Hippocampal formation (tissue), 2 donors: ENCODE measurements at places on chromosomes 5 and 9.

DNA sequence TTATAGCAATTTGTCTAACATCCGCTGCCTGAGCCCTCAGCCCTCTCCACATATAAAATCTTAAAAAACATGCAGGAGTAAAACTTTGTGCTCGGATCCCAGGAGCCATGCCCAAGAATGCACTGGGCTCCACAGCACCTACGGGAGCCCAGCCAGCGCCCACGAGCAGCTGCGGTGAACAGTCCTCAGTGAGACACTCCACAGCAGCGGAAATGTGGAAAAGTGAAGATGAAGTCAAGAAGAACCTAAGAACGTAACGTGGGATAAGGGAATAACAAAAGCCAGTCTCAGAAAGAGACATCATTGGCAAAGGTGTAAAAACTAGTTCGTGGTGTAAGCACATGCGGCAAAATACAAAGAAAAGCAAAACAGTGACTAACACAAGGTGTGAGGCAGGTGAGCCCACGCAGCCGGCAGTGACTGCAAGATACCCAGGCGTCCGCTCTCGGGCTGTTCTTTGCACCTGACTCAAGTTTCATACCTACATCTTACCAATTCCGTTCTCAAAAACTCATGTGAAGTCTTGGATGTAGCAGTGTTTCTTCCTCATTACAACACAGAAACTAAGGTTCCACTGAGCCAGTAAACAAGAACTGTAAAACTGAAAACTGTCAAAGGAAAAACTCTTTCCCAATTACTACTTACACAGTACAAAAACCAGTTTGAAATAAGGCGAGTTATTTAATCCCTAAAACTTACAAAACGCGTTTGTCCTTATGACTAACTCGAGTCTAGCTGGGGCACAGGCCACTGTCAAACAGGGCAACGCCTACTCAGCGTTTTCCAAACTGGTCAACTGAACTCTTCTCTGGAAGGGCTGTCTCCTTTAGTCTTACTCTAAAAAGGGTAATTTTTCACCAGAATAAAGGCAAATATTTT lies 1.7 kb downstream of the CAMSAP1 start:
- DNase-seq: no peak

GRCh38 chr9:114928671-114929070 lies 1.7 kb downstream of the TNFSF8 start:
- no peak for DNase-seq

DNA sequence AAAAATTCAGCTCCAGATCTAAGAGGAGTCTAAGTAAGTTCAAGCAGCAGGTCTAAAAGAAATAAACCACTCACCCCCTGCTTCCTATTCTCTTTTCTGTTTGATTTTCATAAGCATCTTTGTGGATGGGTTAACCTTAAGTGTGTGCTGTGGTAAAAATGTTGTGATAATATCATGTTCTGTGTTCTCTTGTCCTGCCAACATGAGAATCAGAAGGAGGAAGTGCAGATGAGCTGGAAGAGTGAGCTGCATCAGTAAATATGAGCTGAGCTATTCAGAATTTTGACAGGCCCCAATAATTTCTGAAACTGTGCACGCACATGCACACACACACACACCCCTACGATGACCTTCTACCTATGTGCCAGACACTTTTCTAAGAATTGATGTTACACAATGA lies 186.5 kb upstream of the ANKRD55 start:
- no peak for DNase-seq

DNA sequence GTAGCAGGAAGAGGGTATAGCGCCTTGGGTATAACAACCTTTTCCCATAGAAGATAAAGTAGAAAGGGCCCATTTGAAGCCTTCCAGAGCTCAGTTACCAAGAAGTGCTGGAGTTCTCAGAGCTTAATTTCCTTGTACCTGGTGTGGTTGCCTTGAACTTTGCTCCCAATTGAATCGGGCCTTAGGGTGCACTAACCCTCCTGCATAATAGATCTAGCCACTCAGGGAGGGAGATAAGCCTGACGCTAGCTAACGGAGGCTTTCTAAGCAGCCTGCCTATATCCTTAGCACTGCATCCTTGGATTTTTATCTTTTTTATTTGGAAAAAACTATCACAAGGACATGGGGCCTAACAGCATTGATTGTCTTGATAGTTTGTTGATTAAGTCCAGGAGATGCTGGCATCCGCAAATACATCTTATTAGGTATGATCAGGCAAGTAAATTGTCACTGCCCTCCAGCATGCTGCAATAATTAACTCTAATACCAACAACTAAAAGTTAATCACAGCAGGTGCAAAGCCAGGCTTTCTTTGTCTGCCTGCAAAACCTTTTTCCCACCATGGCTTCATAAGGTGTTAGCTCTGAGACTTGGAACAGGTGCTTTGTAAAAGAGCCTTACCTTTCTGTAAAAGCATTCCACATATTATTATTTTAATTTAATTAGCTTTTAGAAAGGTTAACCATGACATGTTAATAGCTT lies 199.4 kb downstream of the SREK1 start:
- DNase-seq: no peak

DNA sequence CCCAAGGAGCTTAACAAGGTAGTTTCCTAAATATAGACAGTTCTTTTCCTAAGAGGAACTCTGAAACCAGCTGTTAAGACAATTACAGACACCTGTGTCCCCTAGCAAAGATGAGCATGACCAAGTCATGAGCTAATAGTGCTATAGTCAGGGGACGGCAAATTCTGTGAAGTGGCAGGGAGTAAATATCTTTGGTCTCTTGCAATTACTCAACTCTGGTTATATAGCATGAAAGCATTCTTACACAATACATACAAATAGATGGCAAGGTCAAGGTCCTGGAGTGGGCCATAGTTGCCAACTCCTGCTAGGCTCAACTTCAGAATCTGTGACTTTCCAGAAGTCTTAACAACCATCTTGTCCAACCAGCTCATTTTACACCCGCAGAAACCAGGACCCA lies 103.7 kb downstream of the RFK start:
- DNase-seq: no peak

DNA sequence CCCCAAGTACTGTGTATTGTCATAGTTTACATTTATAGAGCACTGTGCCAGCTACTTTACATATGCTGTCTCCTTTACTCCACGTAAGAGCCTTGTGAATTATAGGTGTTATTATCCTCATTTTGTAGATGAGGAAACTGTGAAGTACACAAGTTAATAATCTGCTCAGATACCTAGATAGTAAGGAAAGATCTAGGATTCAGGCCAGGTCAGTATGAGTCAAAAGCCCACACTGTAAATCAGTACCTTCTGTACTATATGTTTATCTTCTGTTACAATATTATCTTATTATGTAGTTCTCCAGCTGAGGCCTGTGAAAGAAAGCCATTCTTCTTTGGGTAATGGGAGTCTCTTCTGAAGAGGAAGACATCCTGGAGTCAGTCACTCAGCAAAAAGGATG lies 72.4 kb upstream of the TLX3 start:
- DNase-seq: no peak

DNA sequence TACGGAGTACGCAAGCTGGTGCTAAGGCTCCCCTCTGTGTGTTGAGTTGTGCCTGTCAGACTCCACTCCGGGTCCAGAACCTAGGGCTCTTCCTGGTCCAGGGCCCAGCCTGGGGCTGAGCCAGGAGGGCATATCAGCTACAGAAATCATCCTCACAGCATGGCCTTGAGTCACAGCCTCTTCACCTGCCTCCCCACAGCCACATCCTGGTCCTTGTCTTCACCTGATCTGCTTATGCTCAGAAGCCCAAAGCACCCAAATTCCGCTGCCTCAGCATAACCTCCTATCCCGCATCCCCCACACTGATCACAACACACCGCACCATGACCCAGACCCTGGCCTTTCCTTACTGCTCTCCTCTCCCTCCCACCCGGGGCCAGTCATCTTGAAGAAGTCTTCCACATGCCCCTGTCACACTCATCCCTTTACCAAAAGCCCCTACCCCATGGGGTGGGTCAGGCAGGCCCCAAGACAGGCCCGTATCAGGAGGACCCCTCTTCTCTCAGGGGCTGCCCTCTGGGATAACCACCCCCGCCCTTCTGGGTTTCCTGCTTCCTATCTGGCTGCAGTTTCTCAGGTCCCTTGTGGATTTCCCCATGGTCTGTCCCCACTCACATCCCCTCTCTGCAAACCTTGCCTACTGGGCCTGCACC lies 1.3 kb upstream of the IL3 start:
- no peak for DNase-seq

DNA sequence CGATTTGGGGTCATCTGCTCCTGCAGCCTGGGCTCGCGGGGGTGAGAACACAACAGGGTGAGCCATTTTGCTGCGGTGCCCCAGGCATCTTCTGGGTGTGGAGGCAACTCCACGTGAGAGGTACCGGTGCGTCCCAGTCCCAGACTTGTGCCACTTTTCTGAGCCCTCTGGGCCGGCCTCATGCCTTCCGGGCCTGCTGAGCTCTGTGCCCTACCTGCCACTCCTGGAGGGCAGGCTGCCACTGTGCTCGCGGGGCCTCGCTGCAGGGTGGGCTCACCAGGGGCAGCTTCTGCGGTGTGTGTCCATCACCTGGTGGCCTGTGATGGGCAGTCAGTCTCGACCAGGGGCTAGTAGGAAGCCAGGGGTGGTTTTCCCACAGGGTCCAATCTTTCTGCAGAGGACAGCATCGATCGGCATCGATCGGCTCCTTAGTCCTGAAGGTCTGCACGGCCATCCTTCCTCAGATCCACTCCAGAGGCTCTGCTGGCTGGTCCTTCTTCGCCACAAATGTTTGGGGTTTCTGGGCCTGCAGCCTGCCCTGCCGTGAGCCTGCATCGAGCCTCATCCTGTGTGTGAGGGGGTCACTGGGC lies 22.6 kb downstream of the IRX4 start:
- DNase-seq: no peak

DNA sequence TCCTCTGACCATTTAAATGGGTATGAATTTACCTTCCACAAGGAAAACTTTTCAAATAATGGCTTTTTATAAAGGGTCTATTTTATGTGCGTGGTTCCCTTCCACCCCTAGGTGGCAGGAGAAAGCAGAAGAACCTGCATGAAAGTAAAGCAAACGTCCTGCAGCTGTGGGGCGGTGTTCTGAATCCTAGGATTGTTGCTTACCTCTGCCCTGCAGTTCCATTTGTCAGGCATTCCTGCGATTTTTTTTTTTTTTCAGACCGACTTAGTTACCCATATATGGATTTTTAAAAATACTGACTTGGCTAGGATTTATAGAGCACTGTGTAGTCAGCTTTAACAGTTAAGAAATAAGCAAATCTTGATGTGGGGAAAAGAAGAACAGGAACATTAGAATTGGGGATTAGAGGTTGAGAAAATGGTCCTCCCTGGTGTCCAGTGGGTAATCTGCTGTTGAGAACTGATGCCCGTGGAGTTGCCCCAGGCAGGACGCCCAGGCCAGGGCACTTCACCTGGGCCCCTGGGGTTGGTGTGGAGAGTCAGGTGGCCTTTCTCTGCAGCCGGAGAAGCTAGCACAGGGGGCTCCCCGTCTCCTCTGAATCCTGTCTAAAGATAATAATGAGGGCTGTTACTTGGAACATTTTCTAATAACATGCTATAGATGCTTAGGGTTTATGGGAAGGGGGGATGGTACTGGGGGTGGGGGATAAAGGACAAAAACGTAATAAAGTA lies 30.4 kb upstream of the LTC4S start:
- DNase-seq: peak; percentile 47

DNA sequence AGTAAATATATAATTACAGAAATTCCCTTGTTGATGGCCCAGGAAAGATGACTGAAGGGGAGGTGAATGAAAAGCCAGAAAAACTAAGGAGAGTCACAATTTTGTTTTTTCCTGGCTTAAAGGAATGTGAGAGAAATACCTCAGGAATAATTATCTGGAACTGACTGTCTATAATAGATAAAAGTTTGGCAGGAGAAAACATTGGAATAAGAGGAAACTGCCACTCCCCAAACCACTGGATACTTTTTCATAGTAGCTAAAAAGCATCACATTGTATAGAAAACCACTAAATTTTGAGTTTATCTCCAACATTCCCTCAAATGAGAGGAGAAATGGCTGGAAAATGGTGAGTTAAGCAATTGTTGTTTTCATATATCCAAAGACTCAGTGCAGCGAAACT lies 326.0 kb downstream of the NPR3 start:
- no peak for DNase-seq

- no peak for DNase-seq
These were observed 363.6 kb downstream of the SH3GL2 start for GRCh38 chr9:17942498-17942897.

DNA sequence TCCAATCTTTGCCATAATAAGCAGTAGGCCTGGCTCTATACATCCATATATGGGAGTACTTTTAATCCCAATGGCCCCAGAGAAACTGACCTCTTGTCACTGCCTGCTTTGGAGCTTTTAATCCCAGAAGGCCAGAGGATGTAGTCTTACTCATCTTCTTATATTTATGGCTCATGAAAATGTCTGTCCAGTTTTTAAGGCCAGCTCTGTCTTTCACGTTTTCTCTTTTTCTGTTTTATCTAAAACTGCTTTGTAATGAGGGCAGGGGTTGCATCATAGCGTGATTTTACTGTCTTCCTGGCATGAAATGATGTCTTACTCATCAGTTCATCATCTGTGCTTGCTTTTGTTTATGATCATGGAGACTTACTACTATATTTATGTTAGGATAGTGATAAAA lies 1094.9 kb downstream of the MAT2B start:
- DNase-seq: no peak

GRCh38 chr9:124517600-124517999 lies 10.4 kb upstream of the NR5A1 start:
- no peak for DNase-seq

DNA sequence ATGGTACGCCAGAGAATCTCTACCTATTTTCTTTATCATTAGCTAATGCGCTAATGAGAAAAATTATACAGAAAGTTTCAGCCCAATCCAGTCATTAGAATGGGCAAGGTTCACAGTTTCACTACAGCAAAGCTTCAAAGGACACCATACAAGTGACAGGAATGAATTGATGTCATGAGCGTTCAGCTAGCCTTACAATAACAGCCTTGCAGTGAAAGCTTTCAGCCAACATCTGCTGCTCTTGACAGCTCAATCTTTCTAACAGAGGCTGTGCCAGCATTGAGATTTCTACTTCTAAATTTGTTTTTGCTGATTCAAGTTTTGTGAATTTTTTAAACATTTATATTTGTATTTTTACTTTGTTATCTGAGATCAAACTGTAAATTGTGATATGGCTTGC lies 302.4 kb upstream of the FAM174A start:
- DNase-seq: no peak
